Fibroblast of the conjunctiva (primary cell): ENCODE measurements at places on chromosomes 4 and X.

GRCh38 chr4:2254665-2255500, 7.0 kb downstream of the MXD4 start:
- no peak for DNase-seq

DNA sequence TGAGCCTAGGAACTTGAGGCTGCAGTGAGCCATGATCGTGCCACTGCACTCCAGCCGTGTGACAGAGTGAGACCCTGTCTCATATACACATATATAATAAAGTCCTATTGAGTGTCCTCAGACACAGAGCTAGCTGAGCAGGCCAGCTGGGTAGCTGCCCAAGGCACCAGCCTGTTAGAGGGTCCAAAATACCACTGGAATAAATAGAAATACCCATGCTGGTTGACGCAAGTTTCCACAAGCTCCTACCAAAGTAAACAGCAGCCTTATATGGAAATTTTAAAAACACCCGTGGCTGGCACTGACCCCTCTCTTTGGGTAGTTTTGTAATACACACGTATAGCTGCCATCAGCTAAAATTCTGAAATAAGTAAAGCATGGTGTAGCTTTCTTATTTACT, 348.6 kb downstream of the BCOR start:
- DNase-seq, result no peak

DNA sequence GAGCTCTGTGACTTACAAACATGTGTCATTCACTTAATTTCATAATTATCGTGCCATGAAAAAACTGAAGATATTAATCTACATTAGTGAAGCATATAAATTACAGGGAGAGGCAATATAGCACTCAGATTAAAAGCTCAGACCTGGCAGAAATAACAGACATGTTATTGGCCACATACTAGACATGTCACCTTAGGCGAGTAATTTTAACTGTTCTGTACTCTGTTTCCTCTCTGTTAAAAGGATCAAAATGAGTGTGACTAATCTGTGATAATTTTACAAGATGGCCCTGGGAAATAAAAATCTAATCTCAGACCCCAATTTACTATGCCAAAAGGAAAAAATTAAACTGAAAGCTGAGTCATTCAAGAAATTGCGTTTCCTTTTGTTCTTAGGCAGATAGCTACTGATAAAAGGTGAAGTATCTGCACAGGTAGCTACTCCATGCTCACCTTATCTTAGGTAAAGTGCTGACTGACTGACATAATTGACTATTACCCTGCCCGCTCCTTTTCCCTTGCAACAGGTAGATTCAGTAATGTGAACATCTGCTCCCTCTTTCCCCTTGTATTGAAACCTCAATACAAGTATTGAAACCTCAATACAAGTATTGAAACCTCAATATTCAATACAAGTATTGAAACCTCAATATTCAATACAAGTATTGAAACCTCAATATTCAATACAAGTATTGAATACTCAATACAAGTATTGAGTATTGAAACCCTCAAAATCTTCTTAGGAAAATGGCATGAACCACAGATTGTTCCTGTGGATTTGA, 33.2 kb downstream of the RELL1 start:
- DNase-seq, result no peak

- no peak for DNase-seq
Observed at GRCh38 chr4:1210241-1210841, 38.0 kb upstream of the SPON2 start.

DNA sequence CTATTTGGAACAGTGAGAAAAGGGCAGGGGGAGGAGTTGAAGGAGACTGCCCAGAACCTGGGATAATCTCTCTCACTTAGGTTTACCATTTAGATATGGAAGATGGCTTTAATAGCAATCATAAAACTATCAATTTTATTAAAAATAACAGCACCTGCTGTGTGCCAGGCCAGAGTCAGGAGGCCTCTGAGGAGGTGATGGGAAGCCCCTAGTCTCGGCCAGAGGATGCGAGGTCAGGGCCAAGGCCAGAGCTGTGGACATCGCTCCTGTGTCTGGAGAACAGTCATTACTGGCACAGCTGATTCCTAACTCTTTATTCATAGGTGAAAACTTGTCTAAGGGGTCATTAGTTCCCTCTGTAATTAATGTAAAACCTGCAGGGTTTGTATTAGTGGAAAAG, 4.2 kb upstream of the IQSEC2 start:
- no peak for DNase-seq

GRCh38 chr4:15148199-15148598, 145.9 kb downstream of the CPEB2 start:
- no peak for DNase-seq

DNA sequence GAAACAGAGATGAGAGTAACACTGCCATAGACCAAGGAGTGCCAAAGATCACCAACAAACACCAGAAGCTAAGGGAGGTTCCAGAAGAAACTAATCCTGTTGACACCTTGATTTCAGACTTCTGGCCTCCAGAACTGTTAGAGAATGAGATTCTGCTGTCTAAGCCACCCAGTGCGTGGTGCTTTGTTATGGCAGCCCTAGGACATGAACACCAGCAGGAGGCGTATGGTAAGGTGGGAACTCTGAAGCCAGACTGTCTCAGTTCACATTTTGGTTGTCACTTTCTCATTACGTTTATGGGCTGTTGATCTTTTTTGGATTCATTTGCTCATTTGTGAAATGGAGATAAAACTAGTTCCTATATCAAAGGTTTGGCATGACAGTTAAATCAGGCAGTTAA, 142.9 kb downstream of the DCHS2 start:
- DNase-seq, result no peak

DNA sequence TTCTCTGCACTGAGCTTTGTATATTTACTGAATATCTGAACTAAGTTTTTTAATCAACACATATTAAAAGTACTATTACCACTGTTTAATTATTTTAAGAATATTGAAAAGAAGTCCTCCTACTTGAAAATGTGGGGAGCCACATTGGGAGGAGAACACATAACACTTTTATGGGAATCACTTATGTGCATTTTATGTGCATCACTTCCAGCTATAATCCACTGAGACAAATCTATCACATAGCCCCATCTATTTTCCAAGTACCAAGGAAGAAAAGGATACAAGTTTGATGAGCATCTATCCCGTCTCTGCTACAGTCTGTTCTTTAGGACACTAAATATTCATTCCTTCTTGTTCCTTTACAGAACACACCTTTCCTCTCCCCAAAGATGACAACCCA, 87.2 kb downstream of the IQCM start:
- DNase-seq, result no peak

DNA sequence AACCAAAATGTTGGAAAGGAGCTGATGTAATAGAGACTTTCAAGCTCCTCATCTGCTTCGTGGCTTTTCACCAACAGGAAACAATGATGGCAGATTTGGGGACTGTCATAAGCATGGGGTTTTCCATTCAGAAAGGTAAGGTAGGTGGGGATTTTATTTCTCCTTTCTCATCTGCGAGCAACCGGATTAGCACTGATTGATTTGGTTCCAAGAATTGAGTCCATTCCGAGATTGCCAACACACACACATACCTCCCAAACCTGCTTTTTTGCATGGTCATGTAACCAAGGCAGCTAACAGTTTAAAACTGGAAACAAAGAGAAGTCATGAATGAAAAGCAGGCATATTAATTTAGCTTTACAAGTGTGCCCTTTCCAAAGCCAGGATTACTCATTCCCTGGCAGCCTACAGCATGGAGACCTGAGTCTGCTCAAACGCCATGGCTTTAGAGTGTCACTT, 63.0 kb upstream of the LNX1 start:
- DNase-seq, result no peak

DNA sequence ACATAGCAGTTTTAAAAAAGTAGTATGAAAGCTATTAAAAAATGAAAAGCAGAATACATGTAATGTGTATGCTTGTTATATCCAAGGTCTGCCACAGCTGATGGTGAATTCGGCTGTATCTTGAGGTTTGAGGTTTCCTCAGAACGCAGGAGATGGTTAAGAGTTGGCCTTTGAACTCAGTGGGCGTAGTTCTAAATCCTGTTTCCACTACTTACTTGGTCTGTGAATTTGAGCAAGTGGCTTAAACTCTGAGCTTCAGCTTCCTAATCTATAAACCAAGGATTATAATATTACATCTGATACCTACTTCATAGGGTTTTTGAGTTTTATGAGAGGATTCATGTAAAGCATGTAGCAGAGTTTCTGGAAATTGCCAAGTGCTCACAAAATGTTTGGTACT, 125.2 kb downstream of the STIM2 start:
- DNase-seq, result no peak

DNA sequence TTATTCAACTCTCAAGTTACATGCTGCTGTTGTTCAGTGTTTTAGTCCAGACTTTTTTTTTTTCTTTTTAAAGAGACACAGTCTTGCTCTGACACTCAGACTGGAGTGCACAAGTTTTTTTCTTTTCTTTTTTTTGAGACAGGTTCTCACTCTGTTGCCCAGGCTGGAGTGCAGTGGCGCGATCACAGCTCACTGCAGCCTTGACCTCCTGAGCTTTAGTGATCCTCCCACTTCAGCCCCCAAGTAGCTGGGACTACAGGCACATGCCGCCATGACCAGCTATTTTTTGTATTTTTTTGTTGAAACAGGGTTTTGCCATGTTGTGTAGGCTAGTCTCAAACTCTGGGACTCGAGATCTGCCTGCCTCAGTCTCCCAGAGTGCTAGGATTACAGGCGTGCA, 11.9 kb downstream of the ADD1 start:
- no peak for DNase-seq

DNA sequence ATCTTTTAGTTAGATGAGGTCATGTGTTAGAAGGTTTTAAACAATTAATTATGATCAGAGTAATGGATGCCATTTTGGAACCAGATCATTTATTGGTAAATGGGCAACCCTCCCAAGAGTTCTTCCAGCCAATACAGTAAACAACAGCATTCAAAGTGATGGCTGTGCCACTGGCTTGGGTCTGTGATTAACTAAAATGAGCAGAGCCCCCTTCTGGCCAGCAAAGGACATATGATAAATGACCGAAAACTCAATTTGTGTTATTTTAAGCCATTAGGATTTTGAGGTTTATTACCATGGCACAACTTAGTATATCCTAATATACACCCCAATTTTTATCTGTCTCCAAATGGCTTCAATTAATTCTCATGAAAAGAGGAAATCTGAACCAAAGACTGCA, 90.8 kb upstream of the NPFFR2 start:
- peak; percentile 1 for DNase-seq

GRCh38 chr4:16772366-16772850, 126.0 kb downstream of the LDB2 start:
- DNase-seq, result peak; percentile 49

DNA sequence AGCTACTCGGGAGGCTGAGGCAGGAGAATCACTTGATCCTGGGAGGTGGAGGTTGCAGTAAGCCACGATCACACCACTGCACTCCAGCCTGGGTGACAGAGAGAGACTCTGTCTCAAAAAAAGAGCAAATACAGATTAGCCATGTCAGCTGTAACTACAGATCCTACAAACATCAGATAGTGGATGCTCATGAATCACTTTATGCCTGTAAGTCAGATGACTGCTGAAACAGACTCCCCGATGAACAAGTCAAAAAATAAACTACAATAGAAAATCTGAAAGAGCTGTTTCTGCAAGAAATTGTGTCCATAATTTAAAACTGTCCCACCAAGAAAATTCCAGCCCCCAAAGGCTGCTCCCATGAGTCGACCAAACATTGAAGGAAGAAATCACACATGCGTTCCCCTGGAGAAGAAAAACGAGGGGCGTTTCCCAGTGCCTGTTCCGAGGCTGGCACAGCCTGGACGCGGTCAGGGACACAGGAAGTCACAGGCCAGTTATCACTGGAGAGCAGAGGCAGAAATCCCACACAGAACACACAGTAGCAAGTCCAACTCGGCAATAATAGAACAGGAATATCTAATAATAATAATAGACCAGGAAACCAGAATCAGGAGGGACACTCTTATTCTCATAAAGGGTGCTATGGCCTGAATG, 30.0 kb upstream of the GTPBP6 start:
- no peak for DNase-seq

GRCh38 chr4:174972911-174973310, 54.8 kb downstream of the ADAM29 start:
- no peak for DNase-seq

GRCh38 chrX:9356846-9357245, 108.0 kb upstream of the TBL1X start:
- no peak for DNase-seq

- DNase-seq, result peak; percentile 1
Observed at GRCh38 chrX:7514871-7515599, 327.9 kb upstream of the VCX start.

DNA sequence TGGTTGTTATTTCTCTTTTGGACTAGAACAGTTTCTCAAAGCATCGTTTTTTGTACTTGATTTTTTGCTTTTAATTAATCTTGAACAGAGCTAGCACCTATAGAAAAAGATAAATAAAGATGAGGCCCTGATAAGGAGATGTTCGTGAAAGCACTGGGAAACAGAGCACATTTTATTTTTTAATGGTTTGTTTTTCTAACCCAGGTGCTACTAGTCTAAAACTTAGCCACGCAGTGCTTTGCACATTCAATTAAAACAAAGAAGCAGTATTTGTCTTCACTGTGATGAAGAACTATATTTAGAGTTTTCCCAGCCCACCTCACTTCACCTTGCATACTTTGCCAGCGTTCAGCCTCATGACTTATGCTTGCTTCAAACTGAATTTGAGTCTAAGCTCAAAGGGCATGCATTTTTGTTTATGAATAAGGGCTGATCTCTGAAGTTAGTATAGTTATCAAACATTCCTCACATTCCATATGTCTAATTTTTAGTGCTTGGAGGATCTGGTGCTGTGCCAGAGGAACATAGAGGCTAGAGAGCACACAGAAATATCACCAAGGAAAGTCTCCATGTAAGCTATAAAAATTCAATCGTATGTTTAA, 76.7 kb downstream of the WWC2 start:
- no peak for DNase-seq

GRCh38 chrX:100695302-100695701, 36.6 kb downstream of the SYTL4 start:
- no peak for DNase-seq

DNA sequence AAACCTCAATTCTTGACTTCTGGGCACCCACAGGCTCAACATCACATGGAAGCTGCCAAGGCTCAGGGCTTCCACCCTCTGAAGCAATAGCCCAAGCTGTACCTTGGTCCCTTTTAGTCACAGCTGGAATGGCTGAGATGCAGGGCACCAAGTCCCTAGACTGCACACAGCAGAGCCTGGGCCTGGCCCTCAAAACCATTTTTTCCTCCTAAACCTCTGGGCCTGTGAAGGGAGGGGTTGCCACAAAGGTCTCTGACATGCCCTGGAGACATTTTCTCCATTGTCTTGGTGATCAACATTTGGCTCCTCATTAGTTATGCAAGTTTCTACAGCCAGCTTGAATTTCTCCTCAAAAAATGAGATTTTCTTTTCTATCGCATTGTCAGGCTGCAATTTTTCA, 382.7 kb upstream of the RASGEF1B start:
- DNase-seq, result no peak

- no peak for DNase-seq
Observed at GRCh38 chrX:69234624-69235023, 69.4 kb upstream of the PJA1 start.

- no peak for DNase-seq
Observed at GRCh38 chr4:53576676-53577372, 14.5 kb downstream of the LNX1 start.
